SJCRH30 (cell line): ENCODE measurements at places on chromosomes 3 and 15.

GRCh38 chr3:37024092-37024491, 30.8 kb downstream of the MLH1 start:
- peak; percentile 6 for DNase-seq

DNA sequence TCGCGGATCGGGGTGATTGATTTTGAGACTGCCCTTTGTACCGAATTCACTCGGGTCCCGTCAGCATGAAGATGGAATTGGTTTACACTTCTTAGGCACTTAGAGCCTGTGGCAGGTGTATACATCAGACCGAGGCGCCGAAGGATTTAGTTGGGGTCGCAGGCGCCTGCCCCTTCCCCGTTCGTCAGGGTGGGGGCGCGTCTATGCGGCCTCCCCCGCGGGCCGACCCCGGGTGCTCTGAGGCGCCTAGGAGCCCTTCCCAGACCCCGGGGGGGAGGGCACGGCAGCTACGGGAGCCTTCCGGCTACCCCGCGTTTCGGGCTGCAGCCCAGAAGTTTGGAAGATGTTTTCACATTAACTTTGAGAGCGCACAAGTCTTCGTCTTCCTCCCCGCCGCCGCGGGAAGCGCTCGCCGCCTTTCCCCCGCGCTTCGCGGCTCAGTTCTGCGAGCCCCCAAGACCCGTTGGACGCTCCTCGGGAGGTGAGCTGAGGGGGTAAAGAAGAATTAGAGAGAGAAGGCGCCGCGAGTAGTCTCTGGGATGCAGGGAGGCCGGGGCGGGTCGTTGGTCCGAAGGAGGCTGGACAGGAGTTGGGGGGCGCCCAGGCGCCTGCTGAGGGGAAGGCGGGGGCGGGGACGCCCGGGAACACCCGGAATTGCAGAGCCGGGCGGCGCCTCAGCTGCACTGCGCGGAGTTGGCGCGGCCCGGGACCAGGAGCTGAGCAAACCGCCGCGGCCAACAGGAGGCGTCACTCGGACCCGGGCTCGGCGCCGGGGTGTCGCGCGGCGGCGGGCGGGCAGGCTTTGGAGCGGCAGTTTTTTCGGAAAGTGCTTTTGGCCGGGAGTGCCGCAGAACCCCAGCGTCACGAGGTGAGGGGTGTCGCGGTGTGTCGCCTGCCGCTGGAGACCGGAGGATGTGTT, 780 bp downstream of the TIPARP start:
- peak; percentile 79 for DNase-seq

GRCh38 chr3:124088801-124089200, 96.9 kb upstream of the ROPN1 start:
- DNase-seq = no peak

DNA sequence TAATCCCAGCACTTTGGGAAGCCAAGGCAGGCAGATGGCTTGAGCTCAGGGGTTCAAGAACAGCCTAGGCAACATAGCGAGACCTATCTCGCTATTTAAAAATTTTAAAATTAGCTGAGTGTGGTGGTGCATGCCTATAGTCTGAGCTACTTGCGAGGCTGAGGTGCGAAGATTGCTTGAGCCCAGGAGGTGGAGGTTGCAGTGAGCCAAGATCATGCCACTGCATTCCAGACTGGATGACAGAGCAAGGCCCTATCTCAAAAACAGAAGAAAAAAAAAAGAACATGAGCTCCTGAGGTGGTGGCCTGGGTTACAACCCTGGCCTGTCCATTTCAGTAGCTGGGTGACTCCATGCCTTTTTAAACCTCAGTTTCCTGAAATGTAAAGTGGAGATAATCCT, 7.2 kb downstream of the DNASE1L3 start:
- DNase-seq = no peak

DNA sequence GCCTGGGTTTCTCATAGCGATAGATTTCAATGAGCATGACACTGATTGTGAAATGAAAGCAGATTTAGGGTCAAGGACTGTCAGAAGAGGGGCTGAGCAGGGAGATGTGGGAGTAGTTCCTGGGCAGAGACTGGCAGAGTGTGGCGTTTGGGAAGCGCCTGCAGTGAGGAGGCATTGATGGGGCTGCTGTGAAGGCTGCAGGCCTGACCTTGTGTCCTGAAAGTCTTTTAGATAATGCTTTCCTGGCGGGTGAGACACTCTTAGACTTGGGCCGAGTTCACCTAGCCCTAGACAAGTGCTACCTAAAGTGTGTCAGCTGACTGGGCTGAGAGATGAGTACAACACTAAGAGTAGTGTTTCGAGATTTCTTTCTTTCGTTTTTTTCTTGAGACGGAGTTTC, 20.7 kb downstream of the USP13 start:
- no peak for DNase-seq

DNA sequence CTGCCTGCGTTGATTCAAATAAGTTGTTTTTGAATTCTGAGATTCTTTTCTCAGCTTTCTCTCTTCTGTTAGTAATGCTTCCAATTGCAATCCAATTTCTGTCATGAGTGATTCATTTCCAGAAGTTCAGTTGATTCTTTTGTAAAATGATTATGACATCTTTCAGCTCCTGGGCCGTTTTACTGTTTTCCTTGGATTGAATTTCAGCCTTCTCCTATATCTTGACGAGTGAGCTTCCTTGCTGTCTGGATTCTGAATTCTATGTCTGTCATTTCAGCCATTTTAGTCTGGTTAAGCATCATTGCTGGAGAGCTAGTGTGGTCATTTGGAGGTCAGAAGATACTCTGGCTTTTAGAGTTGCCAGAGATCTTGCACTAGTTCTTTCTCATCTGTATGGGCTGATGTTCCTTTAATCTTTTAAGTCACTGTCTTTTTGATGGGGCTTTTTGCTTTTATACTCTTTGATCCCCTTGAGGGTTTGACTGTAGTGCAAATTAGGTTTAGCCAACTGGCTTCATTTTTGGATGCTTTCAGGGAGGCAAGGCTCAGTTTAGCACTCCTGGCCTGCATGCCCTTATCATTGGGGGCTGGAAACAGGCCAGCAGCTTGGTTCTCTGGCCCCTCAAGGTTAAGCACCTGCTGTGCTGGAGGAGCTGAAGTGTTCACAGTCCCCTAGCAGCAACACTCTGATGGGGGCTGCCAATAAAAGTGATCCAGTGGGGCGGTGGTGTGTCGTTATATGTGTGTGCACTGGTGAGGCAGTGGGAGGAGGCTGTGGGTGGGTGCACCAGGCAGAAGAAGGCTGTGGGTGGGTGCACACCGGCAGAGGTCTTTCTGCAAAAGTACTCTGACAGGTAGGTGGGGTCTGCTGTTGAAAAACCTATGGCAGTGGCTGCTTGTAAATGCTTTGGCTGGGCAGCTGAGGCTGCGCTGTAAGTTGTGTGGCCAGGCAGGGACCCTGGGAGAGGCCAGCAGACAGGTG, 51.2 kb downstream of the MCTP2 start:
- DNase-seq = no peak

- no peak for DNase-seq
Observed at GRCh38 chr15:77781946-77782240, 149.2 kb upstream of the LINGO1 start.

DNA sequence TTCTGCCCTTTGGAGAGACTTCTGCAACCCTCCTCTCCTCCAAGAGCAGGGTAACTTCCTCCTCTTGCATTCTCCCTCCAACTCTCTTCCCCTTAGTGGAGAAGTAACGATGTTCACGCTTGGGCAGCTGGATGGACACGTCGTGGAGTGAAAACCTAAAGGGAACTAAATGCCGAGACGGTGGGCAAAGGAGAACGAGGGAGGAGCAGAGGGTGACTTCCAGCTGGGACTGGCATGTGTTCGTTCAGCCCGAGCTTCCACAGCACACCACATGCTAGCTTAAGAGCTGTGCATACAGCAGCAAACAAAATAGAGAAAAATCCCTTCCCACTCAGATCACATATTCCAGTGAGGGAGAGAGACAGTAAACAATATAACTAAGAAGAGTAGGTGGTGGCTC, 179.8 kb downstream of the SLCO3A1 start:
- DNase-seq = no peak

DNA sequence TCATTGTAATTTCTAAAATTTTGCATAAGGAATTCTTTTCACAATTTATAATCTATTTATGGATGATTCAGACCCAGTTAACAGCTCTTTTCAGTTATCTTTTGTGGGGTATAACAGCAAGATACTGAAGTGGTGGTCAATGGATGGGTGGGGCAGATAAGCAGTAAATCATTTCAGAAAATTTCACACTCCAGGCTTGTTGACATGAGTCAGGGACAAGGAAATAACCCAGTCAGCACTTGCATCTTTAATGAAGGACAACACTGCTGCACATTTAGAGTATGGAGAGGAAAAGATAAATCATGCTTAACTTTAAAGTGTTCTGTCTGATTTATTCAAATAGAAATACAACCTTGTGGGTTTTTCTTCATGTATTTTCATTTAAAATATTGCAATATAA, 181.6 kb downstream of the ROBO1 start:
- no peak for DNase-seq

GRCh38 chr3:53845881-53846133, 412 bp downstream of the CHDH start:
- DNase-seq = no peak

- no peak for DNase-seq
Observed at GRCh38 chr3:59444294-59444671, 394.5 kb upstream of the CFAP20DC start.

DNA sequence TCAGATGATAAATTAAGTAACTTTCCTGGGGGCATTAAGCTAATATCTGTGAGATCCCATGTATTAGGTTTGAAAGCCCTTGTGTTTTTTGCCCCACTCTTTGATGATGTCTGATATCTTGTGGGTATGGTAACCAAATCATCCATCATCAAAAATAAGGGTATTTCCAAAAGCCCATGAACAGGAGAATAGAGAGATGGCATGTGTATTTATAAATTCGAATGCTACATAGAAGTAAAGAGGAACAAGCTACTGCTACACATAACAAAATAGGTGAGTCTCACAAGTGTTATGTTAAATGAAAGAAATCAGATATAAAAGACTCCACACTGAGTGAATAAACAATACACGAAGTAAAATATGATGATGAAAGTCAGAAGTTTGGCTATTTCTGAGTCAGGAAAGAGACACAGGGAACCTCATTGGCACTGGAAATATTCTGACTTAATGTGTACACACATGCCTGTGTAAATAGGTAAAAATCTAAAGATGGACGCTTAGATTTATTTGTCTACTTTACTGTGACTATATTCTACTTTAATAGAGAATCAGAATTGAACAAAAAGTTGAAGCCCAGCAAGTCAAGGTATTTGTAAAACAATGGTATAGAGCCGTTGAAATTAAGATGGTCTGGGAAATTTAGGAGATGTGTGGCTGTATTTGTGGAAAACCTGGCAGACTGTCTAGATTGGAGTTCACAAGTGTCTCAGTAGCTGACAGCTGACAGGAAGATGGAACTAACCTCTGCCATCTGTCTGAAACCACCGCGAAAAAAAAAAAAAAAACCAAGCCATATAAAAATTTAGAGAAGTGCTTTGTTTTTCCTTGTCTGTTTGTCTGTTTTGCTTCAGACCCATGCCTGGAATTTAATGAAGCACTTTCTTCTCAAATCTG, 111.0 kb upstream of the TGFBR2 start:
- DNase-seq = peak; percentile 76

DNA sequence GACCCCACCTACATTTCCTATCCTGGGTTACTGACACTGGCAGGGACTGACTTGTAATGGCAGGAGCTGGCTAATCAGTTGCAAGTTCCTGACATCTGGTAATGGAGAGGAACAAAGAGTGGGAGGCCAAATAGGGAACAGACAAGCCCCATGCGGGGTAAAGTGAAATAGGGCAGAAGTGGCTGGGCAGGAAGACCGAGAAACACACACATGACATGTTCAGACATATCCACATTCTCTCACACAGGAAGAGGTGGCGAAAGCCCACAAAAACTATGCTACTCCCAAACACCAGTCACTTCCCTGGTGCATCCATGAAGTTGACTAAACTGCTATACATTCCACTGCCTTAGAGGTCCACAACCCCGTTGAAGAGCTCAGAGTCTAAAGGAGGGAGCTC, 394.1 kb upstream of the TBL1XR1 start:
- DNase-seq = no peak

- no peak for DNase-seq
Observed at GRCh38 chr3:56484122-56484521, 15.9 kb upstream of the ERC2 start.

DNA sequence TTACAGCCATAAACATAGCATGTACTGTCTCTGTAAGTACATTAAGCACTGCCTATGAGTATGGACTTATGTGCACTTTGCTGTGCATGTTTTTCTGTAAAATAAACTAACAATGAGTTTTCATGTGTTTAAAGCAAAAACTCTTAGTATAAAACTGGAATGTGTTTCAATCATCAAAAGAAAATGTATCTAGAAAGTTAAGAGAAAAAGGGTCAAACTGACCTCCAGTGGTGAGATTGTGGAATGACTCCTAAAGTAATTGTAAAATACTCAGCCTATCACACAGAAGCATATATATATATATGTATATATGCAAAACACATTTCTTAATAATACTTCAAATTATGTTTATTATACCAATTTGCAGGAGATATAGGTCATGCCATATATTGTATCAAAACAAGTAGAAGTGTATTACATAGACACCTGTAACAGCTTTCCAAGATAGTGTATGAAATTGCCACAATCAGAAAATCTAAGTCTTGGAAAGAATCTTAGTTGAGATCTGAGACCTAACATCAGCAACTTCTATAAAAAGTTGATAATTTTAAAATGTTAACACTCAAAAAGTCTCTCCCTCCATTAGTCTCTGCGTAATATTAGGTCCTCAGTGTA, 199.6 kb downstream of the FMN1 start:
- DNase-seq = peak; percentile 69

- DNase-seq = no peak
Observed at GRCh38 chr15:36911322-36911944, 188.9 kb downstream of the MEIS2 start.

DNA sequence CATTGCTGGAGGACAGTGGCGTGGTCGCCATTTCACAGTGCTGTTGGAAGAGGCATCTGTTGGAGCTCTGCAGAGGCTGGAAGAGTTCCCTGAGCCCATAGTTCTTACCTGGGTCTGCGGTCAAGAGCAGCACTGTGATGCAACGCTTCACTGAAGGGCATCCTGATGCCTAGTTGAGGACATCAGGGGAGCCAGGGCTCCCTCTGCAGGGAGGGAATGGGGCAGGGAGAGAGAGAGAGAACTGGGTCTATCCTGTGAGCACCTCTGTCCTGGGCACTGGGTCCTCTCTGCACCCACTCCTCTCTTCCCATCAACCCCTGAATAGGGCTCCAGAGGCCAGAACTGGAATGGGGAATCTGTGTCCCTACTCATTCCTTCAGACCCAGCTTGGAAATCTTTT, 23.9 kb upstream of the MOBP start:
- no peak for DNase-seq

GRCh38 chr15:70236341-70237086, 138.8 kb upstream of the TLE3 start:
- no peak for DNase-seq

- DNase-seq = no peak
Observed at GRCh38 chr3:133881939-133882825, 13.5 kb downstream of the RAB6B start.

DNA sequence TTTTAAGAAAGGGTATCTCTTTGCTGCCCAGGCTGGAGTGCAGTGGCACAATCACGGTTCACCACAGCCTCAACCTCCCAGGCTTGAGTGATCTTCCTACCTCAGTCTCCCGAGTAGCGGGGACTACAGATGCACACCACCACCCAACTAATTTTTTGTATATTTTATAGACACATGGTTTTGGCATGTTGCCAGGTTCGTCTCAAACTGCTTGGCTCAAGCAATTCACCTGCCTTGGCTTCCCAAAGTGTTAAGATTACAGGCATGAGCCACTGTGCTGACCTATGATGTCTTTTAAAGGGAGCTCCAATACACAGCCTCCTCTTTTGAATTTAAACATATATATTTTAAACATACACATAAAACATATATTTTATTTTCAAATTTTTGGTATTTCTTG, 60.9 kb downstream of the SLC9C1 start:
- DNase-seq = no peak

- peak; percentile 83 for DNase-seq
Observed at GRCh38 chr15:75578948-75579920, at the start of gene PTPN9. Gene PTPN9, minus strand, starts transcription at chr15:75579315. Its CDS starts 539 bp downstream, at chr15:75578776.
